ENCODE measurements at places on chromosomes 16 and 17.

DNA sequence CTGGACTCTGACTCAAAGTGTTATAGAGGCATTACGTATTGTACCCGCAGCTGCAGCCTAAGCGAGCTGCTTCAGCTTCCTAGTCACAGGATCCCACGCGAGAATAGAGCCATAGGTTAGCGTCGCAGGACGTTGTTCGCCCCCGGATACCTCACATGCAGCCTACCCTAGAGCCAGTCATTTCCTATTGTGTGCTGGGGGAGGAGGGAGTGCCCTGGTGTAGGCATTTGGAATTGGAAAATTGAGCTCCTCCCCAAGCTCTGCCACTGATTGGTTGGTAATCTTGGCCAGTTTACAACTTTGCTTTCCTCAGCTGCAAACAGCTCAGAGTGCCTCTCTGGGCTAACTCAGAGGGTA lies 530 bp downstream of the NAA60 start:
- DNase-seq, result peak; percentile 92

- peak; percentile 83 for DNase-seq
Measured at GRCh38 chr17:43020789-43021740, 1.1 kb downstream of the VAT1 start.

DNA sequence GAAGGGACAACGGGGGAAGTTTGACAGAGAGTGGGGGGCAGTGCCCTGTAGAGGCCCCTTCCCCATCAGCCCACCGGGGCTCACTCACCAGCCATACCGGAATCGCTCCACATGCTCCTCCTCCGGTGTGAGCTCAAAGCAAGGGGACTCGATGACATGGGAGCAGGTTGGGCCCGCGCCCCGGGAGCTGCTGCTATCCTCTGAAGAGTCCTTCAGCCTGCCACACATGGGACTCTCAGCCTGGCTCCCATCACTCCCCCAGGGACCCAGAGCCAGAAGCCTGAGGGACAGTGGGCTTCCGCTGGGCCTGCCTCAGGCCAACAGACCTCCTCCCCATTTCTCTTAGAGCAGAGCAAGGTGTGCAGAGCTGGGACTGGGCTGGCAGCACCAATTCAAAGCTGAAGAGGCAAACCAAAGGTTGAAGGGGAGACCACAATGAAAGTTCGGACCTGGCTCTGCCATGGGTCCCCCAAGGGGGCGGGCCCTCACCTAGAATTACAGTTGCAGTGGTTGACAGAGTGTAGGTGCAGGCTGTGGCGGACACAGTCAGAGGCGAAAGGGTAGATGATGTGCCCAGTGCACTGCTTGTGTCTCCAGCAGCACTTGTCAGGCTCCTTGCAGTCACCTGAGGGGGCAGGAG lies 7.3 kb downstream of the PROCA1 start:
- no peak for DNase-seq

DNA sequence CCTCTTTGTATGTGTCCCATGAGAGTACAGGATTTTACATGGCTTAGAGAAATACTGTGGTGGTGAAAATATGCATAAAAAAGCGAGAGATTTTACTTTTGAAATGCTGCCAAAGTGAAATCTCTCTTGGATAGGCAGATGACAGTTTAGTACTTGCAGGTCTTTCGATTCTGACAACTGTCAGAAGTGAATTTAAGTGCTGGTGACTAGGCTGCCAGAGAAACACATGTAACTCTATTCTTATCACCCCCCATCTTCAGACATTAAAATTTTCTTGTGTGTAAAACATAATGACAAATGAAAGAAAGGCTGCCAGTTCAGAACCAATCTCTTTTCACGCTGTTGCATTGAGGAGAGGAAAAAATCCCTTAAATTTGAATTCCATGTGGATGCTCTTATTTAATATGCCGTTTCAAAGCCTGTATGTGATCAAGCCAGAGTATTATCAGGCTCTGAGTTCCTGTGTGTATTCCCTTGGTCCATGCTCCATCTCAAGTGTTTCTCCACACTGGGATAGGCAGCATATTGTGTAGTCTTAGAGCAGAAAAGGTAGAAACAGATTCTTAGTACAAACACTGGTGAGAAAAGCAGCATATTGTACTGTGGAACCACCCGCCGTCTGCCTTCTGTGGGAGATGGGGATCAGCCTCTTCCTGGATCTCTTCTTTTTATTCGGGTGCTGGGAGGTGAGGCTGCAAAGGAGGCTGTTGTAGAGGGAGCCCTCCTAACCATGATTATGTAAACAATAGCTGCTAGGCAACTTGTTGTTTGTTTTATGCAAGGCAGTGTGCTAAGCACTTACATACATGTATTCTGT lies 291.3 kb downstream of the WWOX start:
- no peak for DNase-seq

- no peak for DNase-seq
Measured at GRCh38 chr17:50799582-50799981, 32.3 kb upstream of the ANKRD40CL start.

GRCh38 chr17:15490634-15491261 lies 23.3 kb upstream of the CDRT4 start:
- no peak for DNase-seq

DNA sequence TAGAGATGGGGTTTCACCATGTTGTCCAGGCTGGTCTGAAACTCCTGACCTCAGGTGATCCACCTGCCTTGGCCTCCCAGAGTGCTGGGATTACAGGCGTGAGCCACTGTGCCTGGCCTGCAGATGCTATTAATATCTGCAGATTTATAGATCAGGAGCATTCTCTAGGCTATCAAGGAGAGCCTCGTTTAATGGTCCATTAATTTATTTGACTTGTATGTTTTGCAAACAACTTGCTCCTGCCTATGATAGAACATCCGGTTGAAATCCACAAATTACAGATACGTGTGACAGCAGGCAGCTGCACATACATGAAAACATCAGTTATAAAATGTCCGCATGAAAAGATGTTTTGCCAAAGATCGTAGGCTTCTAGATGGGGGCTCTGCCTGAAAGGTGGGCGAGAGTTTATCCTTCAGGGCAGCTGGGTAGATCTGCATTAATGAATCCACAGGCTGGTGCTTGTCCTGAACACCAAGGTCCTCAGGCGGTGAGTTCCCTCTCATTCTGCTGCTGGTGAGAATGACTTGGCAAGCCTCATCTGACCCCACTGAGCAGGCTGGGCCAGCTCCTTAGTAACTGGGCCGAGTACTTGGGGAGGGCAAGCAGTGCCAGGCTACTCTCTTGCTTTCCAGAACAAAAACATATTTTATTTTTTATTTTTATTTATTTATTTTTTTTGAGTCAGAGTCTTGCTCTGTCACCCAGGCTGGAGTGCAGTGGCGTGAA lies 37.1 kb upstream of the MGAT5B start:
- no peak for DNase-seq

DNA sequence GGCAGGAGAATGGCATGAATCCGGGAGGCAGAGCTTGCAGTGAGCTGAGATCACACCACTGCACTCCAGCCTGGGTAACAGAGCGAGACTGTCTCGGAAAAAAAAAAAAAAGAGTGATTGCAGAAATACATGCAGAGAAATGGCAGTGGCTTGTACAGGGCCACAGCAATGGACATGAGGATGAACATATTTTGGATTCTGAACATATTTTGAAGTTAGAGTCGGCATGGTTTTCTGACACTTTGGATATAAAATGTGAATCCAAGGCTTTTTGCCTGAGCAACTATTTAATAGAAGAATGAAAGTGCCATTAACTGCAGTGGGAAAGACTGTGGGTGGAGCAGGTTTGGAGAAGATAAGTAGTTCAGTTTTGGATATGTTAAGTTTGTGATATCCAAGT lies 35.8 kb downstream of the CPD start:
- no peak for DNase-seq

GRCh38 chr17:19502517-19502916 lies 31.1 kb upstream of the SLC47A1 start:
- no peak for DNase-seq

GRCh38 chr16:85593494-85594221 lies 19.5 kb upstream of the GSE1 start:
- DNase-seq, result no peak

GRCh38 chr17:66354472-66354871 lies 52.1 kb downstream of the PRKCA start:
- no peak for DNase-seq

DNA sequence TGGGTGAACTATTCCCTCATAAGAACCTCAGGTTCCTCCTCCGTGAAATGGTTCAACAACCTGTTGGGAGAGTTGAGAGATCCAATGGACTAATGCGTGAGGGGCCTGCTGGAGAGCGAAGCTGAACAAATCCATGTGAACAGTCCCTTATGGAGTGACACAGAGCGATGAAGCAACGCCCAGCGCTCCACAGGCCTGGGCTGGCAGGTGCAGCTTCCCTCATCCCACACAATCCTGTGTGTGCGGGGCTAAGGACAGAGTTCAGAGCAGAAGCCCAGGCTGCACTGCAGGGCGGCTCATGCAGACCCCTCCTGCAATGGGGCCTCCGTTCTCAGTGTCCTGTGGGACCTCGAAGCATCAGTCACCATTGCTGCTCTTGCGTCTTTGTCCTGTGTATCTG lies 90.4 kb downstream of the KCNJ12 start:
- DNase-seq, result no peak

- DNase-seq, result no peak
Measured at GRCh38 chr17:36609498-36609862, 8.1 kb downstream of the MRM1 start.

DNA sequence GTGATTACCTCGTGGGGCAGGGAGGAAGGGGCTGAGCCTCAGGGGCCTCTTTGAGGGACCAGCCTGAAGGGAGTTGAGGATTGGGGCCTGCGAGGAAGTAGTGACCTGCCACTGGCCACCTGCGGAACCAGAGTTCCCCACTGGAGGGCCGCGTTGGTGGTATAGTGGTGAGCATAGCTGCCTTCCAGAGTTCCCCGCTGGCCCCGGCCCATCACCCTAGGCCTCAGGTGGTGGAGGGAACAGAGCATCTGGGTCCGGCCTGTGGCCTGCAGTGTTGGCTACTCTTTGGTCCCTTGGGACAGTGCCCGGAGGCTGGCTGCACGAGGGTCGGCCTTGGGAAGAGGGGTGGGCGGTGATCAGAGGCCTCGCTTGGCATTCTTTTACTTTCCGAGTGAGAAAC lies 20.5 kb downstream of the MGAT5B start:
- no peak for DNase-seq

- DNase-seq, result peak; percentile 64
Measured at GRCh38 chr16:58393138-58393504, 850 bp downstream of the GINS3 start.

GRCh38 chr16:61952841-61953240 lies 83.4 kb downstream of the CDH8 start:
- DNase-seq, result no peak

DNA sequence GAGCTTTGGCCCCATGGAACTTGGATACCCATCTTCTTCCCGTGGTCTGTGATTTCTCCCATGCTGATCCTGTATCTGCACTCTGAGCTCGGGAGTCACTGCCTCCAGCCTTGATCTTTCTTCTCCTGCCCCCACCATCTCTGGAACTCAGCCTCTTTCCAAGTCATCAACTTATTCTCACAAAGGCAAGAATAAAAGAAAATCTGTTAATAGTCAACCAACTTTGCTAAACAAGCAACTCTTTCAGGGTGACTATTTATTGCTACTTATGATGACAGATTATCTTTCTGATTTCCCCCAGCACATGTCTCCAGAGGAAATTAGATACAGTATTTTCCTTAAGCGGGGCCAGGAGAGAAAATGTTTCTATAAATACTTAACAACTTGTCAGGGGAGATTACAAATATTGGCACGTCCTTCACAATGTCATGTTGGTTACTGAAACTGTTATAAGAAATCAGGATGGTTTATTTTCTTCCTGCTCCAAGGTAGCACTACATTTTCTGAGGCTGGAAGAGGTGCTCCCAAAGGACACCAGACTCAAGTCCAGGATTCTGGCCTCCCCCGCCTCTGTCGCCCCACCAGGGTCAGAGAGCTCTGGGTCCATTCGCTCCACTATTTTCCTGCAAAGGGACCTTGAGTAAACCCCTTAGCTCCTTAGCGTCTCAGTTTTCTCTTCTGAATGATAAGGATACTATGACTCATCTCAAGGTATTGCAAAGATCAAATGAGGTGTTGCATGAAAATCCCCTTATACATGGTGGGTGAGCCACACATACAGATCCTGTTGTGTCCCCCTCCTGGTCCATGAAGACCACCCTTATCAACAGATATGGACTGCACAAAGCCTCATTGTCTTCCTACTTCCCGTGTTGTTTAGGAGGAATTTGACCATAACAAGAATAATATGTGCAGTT lies 205.2 kb upstream of the WSCD1 start:
- no peak for DNase-seq

DNA sequence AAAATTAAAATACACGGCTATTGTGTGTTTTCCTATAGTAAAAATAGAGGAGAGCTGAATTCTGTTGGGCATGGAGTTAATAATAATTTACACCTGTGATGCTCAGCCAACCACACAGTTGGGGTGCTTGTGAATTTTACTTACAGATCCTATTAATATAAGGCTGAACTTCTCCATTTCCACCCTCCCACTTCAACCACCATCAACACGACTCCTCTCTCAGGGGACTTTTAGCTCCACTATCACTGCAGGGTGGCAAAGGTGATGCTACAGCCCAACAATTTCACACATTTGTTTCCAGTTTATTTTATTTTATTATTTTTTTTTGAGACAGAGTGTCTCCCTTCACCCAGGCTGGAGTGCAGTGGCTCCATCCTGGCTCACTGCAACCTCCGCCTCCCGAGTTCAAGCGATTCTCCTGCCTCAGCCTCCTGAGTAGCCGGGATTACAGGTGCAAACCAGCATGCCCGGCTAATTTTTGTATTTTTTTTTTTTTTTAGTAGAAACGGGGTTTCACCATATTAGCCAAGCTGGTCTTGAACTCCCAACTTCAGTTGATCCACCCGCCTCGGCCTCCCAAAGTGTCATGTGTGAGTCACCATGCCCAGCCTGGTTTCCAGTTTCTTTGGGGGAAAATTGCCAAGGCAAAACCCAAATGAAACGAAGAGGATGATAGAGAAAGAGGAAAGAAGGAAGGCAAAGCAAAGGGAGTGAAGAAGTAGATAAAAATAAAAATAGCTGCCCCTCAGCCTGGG lies 57.9 kb downstream of the GNA13 start:
- DNase-seq, result no peak

DNA sequence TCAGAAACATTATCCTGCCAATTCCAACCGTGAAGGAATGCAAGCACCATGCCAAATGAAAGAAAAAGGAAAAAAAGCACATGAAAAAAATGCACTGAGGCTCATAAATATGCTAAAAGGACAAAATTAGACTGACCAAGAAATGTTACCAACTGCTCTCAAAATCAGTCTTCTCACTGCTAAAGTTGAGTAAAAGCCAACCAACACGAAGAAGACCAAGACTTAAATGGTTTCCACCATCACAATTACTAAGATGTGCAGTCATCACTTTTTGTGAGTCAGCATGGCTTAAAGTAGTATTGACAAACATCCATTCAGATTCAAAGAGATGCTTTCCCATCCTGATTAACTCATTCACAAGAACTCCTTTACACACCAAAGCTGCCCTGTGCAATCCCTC lies 16.4 kb downstream of the CDYL2 start:
- no peak for DNase-seq

- no peak for DNase-seq
Measured at GRCh38 chr17:13320046-13320785, 281.5 kb downstream of the HS3ST3A1 start.

- no peak for DNase-seq
Measured at GRCh38 chr16:85978291-85978775, 79.4 kb downstream of the IRF8 start.

Data from RKO (cell line).